T-cell (primary cell): ENCODE measurements at places on chromosomes 11 and 22.

DNA sequence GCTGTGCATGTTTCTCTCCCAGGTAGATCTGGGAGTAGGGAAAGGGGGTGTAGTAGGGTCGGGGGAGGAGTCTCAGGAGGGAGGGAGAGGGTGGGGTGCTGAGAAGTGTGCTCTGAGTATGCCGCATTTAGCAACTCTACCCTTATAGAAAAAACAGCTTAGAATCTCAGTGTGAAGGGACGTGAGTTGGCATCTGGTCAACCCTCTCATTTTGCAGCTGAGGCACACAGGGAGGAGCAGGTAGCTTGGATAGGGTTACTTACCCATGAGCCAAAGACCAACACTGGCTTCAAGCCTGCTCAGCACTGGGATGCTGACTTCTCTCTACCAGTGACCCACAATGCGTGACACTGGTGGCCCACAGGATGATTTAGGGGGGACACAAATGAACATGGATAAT, 95.9 kb downstream of the FBXO7 start:
- H3K27ac ChIP-seq = no peak overlapping the region
- no peaks in the 10 kb centered on the region for H3K4me1 ChIP-seq
- no peak overlapping the region for H3K4me3 ChIP-seq
- DNase-seq = no peak
- H3K36me3 ChIP-seq = no peaks in the 10 kb centered on the region
- H3K27me3 ChIP-seq = no peaks in the 10 kb centered on the region

DNA sequence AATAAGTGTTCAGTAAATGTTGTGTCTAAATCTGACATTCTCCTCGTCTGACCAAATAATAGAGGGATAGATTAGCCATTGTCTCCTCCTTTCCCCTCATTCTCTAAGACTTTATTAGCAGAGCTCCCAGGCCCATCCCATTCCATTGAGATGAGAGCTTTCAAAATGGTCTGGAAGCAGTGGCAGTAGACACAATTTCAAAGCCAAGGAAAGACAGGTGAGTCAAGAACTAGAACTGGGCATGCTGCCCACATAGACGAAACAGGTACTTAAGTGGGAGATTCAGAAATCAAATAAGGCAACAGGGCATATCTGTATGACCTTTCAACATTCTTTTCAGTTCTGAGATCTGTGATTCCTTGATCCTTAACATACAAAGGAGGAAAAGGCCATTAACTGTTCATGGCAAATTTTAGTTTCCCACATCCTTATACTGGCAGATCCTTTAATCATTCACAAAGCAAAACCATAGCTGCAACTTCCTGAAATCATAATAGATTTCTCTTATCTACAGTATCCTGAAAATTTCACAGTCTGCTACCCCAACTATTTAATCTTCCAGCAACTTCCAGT, 96.6 kb upstream of the KCNA4 start:
- no peak overlapping the region for H3K27ac ChIP-seq
- H3K4me1 ChIP-seq = no peaks in the 10 kb centered on the region
- DNase-seq = no peak
- no peaks in the 10 kb centered on the region for H3K27me3 ChIP-seq
- H3K36me3 ChIP-seq = no peaks in the 10 kb centered on the region
- H3K4me3 ChIP-seq = no peak overlapping the region

DNA sequence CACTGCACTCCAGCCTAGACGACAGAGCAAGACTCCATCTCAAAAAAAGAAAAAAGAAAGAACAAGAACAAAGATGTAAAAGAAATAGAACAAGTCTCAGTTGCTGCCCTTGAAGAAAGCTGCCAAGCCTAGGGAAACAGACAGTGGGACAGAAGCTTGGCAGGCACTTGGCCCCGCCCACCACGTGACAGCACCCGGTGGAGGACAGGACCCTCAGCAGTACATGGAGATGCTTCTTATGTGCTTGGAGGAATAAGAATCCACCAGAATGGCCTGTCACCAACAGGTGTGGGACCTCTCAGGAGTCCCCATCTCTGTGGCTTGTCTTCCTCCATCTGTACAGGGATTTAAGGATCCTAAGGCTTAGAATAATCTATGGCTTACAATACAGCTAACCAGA, 7.6 kb upstream of the TMPRSS6 start:
- DNase-seq = no peak
- H3K36me3 ChIP-seq = no peaks in the 10 kb centered on the region
- no peak overlapping the region for H3K27ac ChIP-seq

- H3K4me3 ChIP-seq = peak overlapping the region; percentile 16
- H3K36me3 ChIP-seq = peaks cover 27% of the 10 kb centered on the region
- DNase-seq = peak; percentile 49
- peak overlapping the region; percentile 69 for H3K27ac ChIP-seq
- peaks cover 36% of the 10 kb centered on the region for H3K4me1 ChIP-seq
- H3K27me3 ChIP-seq = no peaks in the 10 kb centered on the region
These were observed 31.1 kb downstream of the SGSM3 start for GRCh38 chr22:40401532-40401931.

DNA sequence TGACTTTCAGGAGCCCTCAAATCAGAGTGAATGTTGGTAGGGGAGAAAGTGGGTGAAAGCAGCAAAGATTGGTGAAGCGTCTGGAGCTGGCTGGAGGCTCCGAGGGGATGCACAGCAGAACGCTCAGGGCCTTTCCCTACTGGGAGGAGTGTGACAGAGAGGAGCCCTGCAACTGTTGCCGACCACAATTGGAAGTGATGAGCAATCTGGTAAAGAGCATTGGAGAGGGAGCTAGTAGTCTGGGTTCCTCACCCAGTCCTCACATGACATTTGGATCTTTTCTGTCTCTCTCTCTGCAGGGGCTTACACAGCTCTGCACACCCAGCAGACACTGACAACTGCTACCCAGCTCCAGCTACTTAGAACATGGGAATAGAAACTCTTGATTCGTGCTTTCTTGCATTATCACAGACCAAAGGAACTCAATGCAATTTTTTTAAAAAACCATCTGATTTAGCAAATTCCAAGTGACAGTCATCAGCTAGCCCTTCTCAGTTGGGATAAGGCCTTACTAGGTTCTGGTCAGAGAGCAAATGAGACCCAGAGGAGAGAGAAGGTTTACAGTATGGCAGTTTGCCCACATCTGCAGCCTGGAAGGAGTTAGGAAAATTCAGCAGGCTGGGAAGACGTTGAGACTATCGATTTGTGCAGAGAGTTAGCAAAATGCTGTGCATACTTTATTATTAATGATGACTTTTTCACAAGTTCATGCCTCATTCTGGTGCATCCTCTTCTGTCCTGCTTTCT, 278.0 kb upstream of the PLET1 start:
- peaks cover 3% of the 10 kb centered on the region for H3K4me1 ChIP-seq
- no peak for DNase-seq
- no peaks in the 10 kb centered on the region for H3K36me3 ChIP-seq
- H3K4me3 ChIP-seq = no peak overlapping the region
- H3K27me3 ChIP-seq = peaks cover 3% of the 10 kb centered on the region

DNA sequence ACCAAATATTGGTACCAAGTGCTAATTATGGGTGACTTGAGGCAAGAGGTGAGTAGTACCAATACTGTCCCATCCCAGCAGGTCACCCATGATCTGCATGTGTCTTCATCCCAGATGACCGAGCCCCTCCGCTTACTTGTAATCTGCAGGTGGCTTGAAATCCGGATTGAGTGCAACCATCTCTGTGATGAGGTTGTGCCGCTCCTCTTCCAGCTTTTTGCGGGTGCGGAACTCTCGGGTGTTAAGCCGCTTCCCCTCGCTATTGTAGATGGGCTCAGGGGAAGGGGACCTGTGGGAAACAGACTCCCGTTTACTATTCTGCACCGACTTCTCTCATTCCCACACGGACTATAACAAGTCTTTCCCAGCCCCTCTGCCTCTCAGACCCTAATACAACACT, 8.2 kb downstream of the SF1 start:
- H3K4me3 ChIP-seq = no peak overlapping the region
- peaks cover 98% of the 10 kb centered on the region for H3K36me3 ChIP-seq
- peak overlapping the region; percentile 17 for H3K27ac ChIP-seq
- H3K4me1 ChIP-seq = peaks cover 55% of the 10 kb centered on the region
- DNase-seq = no peak
